ENCODE measurements at places on chromosomes 13 and 19.

- no peak for DNase-seq
Observed at GRCh38 chr19:49653466-49653806, 11.4 kb downstream of the SCAF1 start.

- DNase-seq: peak; percentile 43
Observed at GRCh38 chr13:45372189-45373161, 31.5 kb upstream of the TPT1 start.

DNA sequence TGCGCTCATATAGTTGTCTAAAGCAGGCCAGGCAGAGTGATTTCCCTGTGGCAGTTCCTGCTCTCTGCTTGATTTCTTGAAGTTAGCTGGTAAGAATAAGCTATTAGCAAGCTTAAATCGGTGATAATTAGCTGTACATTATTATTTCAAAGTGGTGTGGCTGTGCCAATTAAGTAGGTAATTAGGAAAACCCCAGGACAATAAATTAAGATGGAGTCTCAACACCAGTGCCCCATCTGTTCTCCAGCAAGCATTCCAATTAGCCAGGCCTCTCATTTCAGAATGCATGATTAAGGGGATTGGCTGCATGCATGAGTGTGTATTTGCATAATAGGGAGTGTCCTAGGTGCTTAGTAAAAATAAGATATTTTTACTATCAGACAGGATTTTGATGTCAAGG lies 342.3 kb downstream of the GPC5 start:
- DNase-seq: no peak

GRCh38 chr19:3632739-3633558 lies 6.4 kb upstream of the CACTIN start:
- DNase-seq: no peak

- no peak for DNase-seq
Observed at GRCh38 chr19:58060231-58060630, 1.1 kb downstream of the ZNF135 start.

GRCh38 chr19:58406818-58407657 lies 1.4 kb upstream of the ZNF584 start:
- DNase-seq: peak; percentile 11

GRCh38 chr13:76123548-76123947 lies 487.4 kb downstream of the LMO7 start:
- no peak for DNase-seq

GRCh38 chr13:78317030-78317429 lies 286.3 kb downstream of the POU4F1 start:
- no peak for DNase-seq

DNA sequence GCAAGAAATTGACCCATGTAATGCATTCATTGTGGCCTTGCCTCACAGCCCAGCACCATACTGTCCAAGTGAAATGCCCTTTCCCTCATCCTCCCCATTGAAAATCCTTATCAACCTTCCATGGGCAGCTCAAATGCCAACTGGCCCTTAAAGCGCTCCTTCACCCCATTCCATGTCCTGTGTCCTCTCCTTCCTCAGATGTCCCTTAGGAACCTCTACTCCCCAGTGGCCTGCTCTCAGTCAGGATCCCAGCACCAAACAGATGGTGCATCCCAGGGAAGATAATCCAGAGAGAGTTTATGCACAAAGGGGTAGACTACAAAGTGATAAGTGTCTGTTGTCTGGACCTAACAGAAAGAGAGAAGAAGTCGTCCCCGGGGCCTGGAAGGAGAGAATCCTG lies 407.4 kb upstream of the ZNF507 start:
- no peak for DNase-seq

DNA sequence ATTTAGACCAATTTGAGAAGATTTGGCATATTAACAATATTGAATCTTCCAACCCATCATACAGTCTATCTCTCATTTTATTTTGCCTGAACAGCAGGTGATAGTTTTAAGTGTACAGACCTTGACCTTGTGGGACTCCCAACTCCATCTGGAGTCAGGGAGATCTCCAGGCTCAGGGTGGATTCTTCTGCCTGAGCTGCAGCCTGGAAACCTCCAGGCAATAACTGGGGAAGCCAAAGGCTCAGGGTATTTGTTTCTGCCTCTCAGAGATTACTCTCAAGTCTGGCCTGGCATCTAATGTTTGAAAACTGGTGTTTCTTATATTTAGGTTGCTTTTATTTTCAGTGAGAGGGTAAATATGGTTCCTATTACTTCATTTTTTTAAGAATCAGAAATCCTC lies 102.1 kb upstream of the C1QTNF9B start:
- DNase-seq: no peak

GRCh38 chr13:101520672-101521071 lies 68.2 kb downstream of the ITGBL1 start:
- DNase-seq: no peak

- DNase-seq: no peak
Observed at GRCh38 chr19:40025938-40026596, 29.2 kb downstream of the ZNF546 start.

DNA sequence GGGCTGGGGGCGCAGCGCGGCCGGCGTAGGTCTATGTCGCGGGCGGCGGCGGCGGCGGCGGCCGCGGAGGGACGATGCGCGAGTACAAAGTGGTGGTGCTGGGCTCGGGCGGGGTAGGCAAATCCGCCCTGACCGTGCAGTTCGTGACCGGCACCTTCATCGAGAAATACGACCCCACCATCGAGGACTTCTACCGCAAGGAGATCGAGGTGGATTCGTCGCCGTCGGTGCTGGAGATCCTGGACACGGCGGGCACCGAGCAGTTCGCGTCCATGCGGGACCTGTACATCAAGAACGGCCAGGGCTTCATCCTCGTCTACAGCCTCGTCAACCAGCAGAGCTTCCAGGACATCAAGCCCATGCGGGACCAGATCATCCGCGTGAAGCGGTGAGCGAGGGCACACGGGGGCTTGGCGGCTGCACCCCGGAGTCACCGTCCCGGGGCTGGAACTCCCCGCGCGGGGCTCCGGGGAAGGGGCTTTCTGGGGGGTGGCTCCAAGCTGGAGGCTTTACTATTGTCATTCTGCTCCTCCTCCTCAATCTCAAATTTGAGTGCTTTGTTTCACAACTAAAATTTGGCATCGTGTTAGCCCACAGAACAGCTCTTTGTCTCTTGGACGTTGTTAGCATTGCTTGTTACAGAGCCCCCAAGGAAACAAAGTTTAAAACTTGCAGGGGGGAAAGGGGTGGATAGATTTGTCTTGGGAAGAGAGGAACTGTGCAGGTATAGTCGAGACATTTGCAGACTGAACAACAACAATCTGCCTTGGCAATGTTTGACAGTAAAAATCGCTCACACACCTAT lies 630 bp downstream of the RAP2A start:
- no peak for DNase-seq

DNA sequence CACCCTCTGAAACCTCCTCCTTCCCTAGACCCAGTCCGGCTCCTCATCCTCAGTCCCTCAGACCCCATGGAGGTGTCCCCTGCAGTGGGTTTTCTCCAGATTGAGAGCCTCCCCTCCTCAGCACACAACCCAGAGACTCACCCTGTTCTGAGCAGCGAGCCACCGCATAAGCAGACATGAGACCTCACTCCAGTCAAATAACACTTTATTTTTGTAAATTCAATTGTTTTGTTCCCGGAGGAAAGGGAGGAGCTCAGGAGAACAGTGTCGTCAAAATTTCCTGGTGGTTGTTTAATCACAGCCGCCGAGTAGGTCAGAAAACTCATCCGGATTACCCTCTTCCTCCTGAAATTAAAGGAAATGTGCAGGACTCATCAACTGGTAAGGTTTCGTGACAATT lies 57.5 kb downstream of the ERICH4 start:
- no peak for DNase-seq

GRCh38 chr13:99399623-99399974 lies 92.4 kb upstream of the GPR183 start:
- no peak for DNase-seq

DNA sequence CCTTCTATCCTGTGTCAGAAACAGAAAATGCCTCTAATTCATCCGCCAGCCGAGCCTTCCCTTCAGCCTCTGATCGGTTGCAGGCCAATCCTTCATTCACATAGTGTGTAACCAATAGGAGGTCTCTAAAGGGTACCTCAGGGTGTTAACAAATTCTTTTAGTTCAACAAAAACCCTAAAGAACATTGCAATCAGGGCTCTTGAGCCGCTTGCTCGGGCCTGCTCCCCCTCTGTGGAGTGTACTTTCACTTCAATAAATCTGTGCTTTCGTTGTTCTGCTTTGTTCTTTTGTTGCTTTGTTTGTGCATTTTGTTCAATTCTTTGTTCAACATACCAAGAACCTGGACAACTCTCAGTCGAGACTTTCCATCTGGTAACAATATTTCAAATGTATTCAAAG lies 366.5 kb downstream of the KCTD12 start:
- no peak for DNase-seq

- peak; percentile 64 for DNase-seq
Observed at GRCh38 chr19:18589380-18590272, 1.0 kb downstream of the REX1BD start.

- DNase-seq: no peak
Observed at GRCh38 chr19:46015687-46016425, 7.0 kb downstream of the PGLYRP1 start.

- no peak for DNase-seq
Observed at GRCh38 chr19:4671185-4671851, 1.2 kb upstream of the MYDGF start.

DNA sequence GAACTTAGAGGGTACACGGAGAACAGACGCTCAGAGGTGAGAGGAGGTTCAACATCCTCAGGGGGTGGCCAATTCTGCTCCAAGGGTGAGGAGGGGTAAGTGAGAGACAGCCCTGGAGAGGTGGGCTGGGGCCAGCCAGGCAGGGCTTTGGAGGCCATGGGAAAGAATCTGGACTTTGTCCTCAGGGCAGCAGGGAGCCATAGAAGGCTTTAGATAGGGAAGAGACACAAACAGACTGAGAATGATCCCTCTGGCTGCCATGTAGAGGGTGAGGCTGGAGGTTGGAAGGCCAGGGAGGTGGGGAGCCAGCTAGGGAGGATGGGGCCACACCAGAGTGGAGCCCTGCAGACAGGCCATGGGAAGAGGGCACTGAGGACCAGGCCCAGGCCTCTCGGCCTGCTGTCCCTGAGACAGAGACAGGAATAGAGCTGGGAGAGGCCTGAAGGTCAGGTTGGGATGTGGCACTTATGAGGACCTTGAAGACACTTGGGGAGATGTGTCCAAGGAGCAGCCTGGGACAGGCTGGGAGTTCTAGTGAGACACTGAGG lies 29.2 kb upstream of the CCNP start:
- DNase-seq: no peak

GRCh38 chr13:40445557-40445990 lies 220.9 kb downstream of the FOXO1 start:
- DNase-seq: peak; percentile 92

GRCh38 chr19:20078581-20079031 lies 806 bp downstream of the ZNF90 start:
- peak; percentile 0 for DNase-seq

- no peak for DNase-seq
Observed at GRCh38 chr19:40689339-40690049, 957 bp downstream of the NUMBL start.

GRCh38 chr19:52170304-52170703 lies 1.1 kb downstream of the ZNF836 start:
- DNase-seq: no peak

DNA sequence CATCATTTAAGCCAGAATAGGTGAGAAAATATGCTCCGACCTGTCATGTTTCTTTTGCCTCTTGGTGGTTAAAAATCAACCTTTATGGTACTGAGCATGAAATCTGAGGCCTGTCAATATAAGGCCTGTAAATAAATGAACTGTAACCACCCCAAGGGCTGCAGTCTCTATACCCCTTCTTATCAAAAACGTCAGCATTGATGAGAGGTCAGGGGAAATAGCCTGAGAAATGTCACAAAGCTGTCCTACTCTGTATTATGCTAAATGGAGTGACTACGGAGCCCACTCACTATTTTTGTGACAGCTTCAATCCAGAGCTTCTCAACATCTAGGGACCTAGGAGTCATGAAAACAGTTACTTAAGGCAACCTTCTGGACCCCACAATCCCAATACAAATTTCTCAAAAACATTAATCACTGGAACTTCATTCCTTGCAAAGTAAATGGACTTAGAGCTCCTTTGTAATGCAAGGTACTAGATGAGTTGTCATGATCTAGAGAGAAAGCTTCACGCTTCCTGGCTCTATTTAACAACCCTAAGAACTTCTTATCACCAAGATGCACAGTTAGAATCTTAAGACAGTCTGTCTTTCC lies 2.7 kb upstream of the RAP2A start:
- no peak for DNase-seq

DNA sequence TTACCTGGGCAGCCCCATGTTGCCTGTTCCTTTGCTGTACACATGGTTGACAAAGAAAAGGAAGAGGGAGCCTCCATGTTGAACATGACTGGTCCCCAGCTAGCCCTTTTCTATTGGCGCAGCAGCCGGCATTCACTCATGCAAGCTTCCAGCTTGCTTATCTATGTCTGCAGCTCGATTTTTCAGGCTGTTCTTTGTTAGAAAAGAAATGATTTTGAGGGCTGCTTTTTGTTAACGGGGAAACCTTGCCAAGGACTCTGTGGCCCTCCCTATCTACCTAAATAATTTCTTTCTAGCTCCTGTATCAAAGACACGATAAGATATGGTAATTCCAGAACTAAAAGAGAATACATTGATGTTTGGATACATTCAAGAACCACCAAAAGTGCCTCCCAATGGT lies 20.4 kb upstream of the ADGRE2 start:
- no peak for DNase-seq

GRCh38 chr13:84400706-84401105 lies 518.4 kb upstream of the SLITRK1 start:
- DNase-seq: no peak

DNA sequence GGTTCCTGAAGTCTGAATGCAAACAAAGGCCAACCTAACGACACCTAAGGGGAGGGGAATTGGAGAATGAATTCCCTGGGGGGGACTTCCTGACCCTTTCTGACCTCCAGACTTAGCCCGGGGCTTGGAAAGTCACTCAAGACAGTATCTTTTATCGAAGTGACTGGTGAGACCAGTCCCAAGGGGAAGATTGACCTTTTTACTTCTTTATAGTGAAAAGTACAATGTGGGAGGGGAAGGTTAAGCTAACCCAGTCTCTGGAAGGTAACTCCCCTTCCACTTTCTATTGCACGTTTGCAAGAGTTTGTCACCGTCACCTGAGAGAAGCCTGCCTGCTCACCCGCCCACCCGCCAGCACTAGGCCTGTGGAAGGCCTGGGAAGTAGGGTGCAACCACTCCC lies 111.9 kb downstream of the EFNB2 start:
- peak; percentile 3 for DNase-seq

GRCh38 chr13:84542348-84542747 lies 660.1 kb upstream of the SLITRK1 start:
- DNase-seq: no peak

- DNase-seq: peak; percentile 41
Observed at GRCh38 chr13:36919833-36920615, at the start of gene SMAD9. Gene SMAD9, minus strand, starts transcription at chr13:36920238. Its CDS starts 40,549 bp downstream, at chr13:36879689.

DNA sequence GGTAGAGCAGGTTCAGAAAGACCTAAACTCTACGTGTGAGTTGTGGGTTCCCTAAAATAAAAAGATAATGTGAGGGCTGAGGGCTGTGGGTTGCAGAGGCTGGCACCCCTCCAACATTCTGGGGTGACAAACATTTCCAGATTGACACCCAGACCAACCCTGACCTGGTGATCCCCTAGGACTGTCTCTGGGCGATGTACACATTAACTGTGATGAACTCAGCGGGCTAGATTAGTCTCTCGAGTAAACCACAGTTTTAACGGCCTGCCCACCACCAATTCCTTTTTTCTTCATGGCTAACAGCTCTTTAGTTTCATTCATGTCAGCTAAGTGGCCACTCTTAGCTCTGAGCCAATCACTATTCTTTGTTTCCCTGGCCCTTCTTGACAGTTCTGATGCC lies 24.8 kb downstream of the SIAH3 start:
- DNase-seq: peak; percentile 20

Measured in suppressor macrophage (primary cell).